ENCODE measurements at places on chromosomes 1 and 21.

DNA sequence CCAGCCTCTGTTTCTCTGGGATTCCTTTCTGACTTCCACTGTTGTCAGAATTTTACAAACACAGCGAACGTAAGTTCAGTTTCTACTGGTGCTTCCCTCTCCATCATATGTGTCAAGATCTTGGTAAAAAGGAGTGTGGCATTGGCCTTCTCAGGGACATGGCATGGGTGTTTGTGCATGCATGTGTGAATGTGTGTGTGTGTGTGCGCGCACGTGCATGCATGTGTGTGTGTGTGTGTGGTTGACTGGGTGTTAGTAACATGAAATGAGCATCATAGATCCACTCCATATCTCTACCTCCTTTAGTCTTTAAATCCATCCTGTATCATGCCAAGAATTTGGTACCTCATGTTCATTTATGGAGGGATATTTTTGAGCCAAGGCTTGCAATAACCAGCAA, 411.3 kb downstream of the NPHP4 start:
- DNase-seq: no peak

- DNase-seq: no peak
Measured at GRCh38 chr1:185735701-185736064, 1.5 kb downstream of the HMCN1 start.

GRCh38 chr1:37730376-37730775, 34.5 kb downstream of the EPHA10 start:
- no peak for DNase-seq

DNA sequence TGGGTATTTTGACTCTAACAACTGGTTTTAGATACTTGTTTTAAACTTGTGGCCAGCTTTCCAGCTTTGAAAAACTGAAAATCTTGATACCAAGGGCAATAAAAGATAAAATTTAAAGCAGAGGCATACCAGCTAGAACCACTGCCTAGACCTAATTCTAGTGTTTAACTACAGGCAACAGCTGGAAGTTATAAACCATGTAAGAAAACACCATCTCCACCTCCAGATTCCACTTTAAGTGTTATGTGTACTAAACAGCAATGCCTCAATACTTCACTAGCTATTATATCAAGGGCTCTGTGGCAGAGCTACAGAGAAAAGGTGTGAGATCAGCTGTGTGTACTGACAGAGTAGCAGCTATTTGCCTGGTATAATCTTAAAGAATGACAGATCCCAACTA, 69.5 kb downstream of the LPAR3 start:
- no peak for DNase-seq

DNA sequence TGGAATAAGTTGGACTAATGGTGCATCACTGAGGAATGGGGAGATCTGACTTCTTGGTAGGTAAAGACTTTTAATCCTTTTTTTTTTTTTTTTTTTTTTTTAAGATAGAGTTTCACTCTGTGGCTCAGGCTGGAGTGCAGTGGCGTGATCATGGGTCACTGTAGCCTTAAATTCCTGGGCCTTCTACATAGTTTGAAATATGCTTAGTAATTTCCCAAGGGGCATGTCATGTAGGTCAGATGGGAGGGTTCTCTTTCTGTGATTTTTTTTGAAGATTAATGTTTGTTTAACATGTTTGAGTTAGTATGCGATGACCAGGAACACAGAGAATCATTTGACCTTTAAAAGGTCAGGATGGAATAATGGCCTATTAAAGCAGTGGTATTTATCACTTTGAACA, 129.1 kb downstream of the S1PR1 start:
- no peak for DNase-seq

GRCh38 chr1:57989877-57990276, 556.6 kb downstream of the OMA1 start:
- no peak for DNase-seq

GRCh38 chr1:169874229-169874628, 19.5 kb downstream of the SCYL3 start:
- DNase-seq: peak; percentile 54

DNA sequence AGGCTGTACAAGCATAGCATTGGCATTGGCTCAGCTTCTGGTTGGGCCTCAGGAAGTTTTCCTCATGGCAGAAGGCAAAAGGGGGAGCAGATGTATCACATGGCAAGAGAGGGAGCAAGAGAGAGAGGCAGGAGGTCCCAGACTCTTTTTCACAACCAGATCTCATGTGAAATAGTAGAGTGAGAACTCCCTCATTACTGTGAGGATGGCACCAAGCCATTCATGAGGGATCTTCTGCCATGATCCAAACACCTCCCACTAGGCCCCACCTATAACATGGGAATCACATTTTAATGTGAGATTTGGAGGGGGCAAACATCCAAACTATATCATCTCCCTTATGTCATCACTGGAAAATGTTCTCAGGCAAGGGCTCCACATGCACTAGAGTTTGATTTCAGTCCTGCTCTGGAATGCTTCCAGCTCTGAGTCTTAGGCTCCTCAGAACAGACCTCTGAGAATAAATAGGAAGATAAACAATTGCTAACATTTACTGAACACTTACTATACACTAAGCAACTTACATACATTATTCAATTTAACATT, 39.4 kb upstream of the VTCN1 start:
- no peak for DNase-seq

- DNase-seq: no peak
Measured at GRCh38 chr1:208748387-208749165, 504.4 kb upstream of the PLXNA2 start.

DNA sequence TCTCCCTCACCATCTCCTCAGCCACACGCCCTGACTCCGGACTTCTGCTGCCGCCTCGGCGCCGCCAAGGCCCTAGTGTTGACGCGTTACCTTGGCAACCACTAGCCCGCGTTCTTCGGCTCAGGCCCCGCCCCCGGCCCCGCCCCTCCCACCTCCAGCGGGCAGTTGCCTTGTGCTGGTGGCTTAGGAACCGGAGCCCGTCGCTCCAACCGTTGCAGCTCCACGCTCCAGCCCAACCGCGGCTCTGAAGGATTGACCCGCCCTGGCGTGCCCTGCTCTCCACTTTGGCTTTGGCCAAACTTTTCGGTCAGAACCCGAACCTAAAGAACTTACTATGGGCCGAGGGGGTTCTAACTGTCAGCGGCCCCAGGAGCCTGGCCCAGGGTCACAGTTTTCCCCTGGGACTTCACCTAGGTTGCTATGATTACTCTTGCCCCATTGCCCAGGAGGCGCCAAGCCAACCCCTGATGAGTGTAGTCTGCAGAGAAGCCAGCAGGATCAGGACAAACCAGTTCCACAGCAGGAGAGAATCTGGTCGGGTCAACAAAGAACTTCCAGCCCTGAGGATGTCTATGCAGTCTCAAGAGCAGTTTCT, at the start of gene CFAP45:
Gene CFAP45 (minus strand): TSS at position 80 of the 595 bp plus-strand sequence. CDS start 67 bp downstream, at position 13.
- peak; percentile 65 for DNase-seq

DNA sequence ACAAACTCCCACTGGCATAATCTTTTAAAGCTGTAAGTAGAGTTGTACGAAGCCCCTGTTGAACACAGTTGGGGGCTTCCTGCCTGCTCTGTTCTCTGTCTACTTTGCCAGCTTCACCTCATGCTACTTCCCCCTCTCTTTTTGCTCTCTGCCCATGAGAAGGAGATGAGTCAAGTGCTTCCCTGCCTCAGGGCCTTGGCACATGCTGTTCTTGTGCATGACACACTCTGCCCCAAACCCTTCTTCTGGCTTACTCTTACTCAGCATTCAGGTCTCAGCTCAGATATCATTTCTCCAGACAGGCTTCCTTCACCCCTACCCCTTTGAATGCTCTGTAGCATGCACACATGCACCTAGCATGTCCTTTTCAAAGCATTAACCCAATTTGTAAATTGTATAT, 208.8 kb downstream of the FOXD2 start:
- DNase-seq: no peak

GRCh38 chr1:118773656-118774055, 214.5 kb downstream of the TBX15 start:
- no peak for DNase-seq

DNA sequence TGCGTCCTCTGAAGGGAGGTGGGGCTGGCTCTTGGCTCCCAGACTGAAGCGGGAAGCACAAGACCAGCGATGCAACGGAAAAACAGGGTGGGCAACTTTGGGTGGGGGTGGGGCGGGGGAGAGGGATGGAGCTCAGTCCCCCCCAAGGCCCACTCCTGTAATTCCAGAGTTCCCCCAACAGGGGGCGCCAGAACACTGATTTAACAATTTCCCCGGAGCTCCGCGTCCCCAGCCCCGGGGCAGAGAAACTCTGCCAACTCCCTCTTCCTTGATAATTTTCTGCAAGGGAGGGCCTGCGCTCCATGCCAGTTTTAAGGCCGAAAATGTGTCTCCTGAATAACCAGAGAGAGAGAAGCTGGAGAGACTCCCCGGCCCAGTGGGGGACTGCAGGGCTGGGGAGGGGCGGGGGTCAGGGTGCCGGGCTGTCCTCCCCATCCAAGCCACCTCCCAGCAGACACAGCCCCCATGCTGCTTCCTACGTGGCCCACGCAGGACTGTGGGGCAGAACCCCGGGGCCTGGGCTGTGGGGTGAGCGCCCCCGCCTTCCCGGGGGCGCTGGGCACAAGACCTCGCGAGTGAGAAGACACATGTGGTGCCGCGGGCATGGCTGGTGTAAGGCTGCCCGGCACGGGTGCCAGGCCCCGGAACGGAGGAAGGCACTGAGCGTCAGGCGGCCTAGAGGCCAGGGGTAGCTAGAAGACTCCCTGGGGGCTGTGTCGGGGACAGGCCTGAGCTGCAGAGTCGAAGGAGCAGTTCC, 51.4 kb downstream of the KIF21B start:
- DNase-seq: no peak

DNA sequence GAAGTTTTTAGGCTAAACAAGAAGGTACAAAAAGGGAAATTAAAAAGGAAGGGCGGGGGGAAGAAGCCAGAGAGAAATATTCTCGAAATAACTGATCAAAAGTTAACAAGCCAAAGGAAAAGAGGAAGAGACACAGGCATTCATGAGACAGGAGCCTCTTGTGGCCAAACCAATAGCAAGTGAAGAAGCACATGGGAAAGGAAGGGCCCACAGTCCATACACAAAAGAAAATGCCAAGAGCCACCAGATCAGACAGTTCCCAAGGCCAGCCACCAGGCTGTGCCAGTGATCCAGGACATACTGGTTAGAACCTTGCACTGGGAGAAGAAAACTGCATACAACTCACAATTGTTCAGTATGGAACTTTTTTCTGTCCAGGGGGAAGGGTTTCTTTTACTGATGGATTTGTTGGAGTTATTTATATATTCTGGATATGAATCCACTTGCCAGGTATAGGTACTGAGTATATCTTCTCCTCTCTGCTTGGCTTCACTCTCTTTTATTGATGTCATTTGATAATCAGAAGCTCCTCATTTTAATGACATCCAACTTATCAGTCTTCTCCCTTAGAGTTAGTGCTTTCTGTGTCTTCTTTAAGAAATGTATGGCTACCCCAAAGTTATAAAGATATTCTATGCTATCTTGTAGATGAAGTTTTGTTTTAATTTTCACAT, 76.8 kb downstream of the CD46 start:
- DNase-seq: peak; percentile 47

- no peak for DNase-seq
Measured at GRCh38 chr1:46948629-46949416, 7.5 kb upstream of the CYP4A11 start.
